ENCODE measurements at places on chromosomes 11 and 22.

DNA sequence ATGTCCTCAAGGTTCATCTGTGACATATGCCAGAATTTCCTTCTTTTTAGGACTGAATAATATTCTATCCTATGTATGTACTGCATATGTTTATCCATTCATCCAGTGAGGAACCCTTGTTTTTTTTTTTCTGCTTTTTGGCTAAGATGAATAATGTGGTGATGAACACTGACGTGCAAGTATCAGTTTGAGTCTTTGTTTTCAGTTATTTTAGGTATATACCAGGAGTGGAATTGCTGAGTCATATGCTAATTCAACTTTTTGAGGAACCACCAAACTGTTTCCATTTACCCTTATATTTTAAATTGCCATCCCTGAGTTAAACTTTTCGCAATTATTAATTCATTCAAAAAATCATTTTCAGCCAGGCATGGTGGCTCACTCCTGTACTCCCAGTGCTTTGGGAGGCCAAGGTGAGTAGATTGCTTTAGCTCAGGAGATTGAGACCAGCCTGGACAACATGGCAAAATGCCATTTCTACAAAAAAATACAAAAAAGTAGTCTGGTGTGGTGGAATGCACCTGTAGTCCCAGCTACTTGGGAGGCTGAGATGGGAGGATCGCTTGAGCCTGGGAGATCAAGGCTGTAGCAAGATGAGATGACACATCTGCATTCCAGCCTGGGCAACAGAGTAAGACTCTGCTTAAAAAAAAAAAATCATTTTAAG is 64.2 kb downstream of the MICAL2 start:
- no peak for DNase-seq

- DNase-seq: no peak
Observed at GRCh38 chr11:122304973-122305372, 189.0 kb upstream of the BLID start.

DNA sequence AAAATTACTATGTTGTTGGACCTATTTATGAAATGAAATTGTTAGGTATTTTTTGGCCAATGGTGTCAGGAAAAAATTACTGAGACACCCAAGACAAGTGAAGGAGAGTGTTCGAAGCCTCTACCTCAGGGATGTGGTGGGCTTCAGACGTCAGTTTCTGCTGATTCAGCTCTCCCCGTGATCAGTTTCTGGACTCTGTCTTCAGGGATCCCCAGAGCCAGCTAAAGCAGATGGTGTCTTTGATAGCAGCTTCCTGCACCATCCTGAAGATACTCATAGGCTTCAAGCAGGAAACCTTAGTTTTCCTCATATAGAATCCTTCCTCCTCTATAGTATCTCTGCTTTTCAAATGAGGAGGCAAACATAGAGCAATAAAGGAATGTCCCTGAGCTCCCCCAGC is 7.4 kb downstream of the CD248 start:
- DNase-seq: no peak

DNA sequence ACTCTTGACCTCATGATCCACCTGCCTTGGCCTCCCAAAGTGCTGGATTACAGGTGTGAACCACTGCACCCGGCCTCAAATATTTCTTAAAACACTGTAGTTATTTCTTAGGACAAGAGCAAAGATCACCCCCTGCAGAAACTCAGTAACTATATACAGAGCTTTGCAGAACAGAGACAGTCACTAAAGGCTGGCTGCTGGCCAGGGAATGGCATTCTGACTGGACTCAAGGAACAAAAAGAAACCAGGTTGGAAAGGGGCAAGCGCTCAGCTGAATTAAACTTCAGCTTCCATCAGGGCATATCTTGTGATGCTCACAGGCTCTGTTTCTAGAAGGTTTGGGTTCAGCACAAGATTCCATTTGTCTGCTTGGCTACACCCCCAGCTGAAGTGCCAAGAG is 95.8 kb downstream of the ADAMTS15 start:
- DNase-seq: no peak

DNA sequence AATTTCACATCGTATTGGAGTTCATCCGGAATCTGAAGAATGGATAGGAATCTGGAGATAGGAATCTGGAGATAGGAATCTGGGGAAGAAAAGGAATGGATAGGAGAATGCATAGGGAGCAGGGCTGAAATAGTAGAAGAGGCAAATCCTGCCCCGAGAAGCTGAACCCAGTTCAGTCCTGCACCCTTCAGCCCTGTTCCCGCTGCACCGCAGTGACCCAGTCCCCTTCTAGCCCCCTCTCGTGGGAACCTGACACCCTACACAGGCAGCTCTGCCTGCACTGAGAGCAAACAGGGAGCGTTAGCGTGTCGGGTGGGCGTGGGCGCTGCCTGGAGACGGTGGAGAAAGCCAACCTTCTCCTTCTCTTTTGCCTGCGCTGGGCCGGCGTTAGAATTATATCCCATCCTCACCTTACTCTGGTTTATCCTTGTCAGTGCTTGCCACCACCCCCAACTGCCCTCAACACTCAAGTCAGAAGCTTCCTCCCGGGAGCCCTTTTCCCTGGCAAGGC is 1.0 kb upstream of the CCKBR start:
- no peak for DNase-seq
